ENCODE measurements at places on chromosomes 7 and 10. TPM values are rescaled to one million over a fixed set of nuclear protein-coding genes. Genes with fewer than 3 reads are reported as not detected.

GRCh38 chr10:127690176-127690835 is 46.7 kb upstream of the FOXI2 start:
- no peaks in the 10 kb centered on the region for H3K36me3 ChIP-seq
- no peak for DNase-seq
- H3K4me1 ChIP-seq = no peaks in the 10 kb centered on the region
- no peak overlapping the region for H3K4me3 ChIP-seq
- no peak overlapping the region for H3K27ac ChIP-seq

- no peaks in the 10 kb centered on the region for H3K27me3 ChIP-seq
- H3K4me1 ChIP-seq = no peaks in the 10 kb centered on the region
- H3K36me3 ChIP-seq = no peaks in the 10 kb centered on the region
These were observed 102.8 kb upstream of the KCND2 start for GRCh38 chr7:120169996-120170783.

DNA sequence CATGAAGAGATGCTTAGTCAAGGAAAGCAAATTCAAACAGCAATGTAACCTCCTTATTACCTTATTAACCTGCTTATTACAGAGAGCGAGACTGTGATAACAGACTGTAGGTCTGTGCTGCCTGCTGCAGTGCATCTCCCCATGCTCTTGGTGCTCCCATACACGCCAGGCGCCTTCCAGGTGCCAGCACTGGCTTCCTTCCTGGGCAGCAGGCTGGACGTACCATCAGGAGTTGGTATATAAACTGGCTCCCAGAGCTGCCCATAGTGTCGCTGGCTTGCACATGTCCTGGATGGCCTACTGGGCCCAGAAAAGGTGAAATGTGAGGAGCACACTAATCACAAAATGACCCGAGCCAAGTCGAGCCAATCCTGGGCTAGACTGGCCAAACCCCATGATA is 13.5 kb downstream of the ATP6V0E2 start:
- no peak for DNase-seq
- H3K4me3 ChIP-seq = no peak overlapping the region
- H3K27ac ChIP-seq = no peak overlapping the region
- peaks cover 12% of the 10 kb centered on the region for H3K4me1 ChIP-seq
- H3K36me3 ChIP-seq = peaks cover 2% of the 10 kb centered on the region

DNA sequence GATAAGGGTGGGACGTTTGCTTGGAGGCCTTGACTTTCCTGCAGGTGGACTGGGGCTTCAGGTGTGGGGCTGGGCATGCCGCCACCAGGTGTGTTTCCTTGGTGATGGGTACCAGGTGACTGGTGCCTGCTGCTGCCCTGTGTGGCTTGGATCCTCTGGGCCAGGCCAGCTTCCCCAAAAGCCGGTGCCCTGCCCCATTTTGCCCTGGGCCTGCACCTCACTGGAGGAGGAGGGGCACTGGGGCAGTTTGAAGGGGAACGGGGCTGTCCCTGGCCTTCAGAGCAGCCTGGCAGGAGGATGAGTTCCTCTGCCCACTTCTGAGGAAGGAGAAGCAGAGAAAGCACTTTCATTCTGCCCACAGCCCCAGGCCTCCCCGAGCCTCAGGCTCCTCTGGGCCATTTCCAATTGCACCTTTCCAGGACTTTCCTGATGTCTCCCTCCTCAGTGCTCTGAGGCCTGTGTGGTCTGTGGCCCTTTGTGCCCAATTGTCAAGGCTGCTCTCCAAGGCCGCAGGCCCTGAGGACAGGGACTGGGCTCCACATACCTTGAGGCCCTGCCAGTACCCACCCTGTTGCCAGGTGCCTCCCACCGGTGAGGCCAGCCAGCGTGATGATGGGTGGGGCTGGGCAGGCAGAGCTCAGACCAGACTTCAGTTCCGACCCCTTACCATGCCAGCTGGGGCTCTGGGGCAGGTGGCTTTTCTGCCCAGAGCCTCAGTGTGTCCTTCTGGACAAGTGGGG is 25.3 kb upstream of the SMARCD3 start:
- H3K4me1 ChIP-seq = peaks cover 13% of the 10 kb centered on the region
- H3K27me3 ChIP-seq = peaks cover 4% of the 10 kb centered on the region
- H3K36me3 ChIP-seq = no peaks in the 10 kb centered on the region

GRCh38 chr10:86709396-86710185 is 41.3 kb downstream of the LDB3 start:
- H3K27ac ChIP-seq = peak overlapping the region; percentile 57

DNA sequence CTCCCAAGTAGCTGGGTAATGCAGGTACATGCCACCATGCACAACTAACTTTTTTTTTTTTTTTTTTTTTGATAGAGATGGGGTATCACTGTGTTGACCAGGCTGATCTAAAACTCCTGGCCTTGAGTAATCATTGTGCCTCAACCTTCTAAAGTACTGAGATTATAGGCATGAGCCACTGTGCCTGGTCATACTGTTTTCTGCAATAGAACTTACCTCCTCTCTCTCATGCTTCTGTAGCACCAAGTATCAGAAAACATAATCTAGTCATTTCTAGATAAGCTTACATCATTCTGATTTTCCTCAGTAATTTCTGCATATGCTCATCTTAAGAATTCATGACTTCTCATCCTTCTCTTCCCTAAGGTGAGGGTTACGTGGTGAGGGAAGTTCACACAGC is 210.0 kb downstream of the IMMP2L start:
- no peak for DNase-seq
- H3K36me3 ChIP-seq = no peaks in the 10 kb centered on the region
- H3K4me1 ChIP-seq = peaks cover 5% of the 10 kb centered on the region
- H3K27me3 ChIP-seq = no peaks in the 10 kb centered on the region
- no peak overlapping the region for H3K27ac ChIP-seq

DNA sequence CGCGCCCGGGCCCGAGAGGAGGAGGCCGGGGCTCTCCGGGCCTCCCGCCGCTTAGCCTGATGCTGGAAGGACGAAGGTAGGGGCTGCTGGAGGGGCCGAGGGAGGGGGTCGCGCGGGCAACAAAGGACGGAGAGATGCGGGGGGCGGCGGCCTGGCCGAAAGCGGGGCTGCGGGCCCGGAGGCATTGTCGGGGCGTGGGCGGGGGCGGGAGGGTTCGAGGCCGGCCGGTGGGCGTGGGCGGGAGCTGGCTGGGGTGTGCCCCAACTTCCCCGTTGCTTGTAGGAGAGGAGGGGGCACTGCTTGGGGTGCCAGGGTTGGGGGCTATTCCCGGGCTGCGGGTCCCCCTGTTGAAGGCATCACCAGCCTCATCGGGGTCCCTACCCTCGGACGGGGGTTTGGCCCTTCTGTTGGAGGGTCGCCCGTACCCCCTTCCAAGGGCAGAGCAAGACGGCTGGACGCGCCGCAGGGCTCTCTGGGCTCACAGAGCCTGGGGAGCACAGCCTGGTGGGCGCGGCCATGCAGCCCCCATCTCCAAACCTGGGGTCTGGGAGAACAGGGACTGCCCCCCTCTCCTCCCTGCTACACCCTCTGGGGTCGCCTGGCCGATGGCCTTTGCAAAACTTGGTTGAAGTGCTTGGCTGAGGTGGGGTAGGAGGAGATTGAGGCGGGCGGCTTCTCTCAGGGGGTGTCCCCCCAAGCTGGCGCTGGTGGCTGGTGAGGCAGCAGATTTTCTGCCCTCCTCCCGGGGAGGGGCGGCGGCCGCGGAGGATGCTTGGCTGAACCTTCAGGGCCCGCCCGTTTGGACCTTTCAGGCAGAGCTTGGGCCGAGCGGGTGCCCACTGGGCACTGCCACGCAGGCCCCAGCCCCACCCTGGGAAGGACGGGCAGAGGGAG is 699 bp downstream of the CLIP2 start:
- DNase-seq = no peak
- no peak overlapping the region for H3K27ac ChIP-seq
- H3K4me1 ChIP-seq = peaks cover 20% of the 10 kb centered on the region
- H3K4me3 ChIP-seq = no peak overlapping the region
- no peaks in the 10 kb centered on the region for H3K36me3 ChIP-seq

VCL gene
- total RNA-seq = 28.4 TPM

DNA sequence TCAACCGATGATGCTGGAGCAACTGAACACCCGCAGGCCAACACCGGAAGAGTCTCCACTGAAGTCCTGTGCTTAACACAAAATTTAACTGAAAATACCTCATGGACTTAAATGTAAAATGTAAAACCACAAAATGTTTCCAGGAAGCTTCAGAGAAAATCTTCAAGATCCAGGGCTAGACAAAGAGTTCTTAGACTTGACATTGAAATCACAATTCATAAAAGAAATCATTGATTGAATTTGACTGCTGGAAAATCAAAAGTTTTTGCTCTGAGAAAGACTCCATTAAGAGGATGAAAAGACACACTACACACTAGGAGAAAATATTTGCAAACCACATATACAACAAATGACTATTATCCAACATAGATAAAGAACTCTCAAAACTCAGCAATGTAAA is 234.7 kb upstream of the PPP2R2D start:
- H3K4me3 ChIP-seq = no peak overlapping the region
- no peak for DNase-seq
- no peaks in the 10 kb centered on the region for H3K36me3 ChIP-seq
- H3K27ac ChIP-seq = no peak overlapping the region
- no peaks in the 10 kb centered on the region for H3K27me3 ChIP-seq
- H3K4me1 ChIP-seq = no peaks in the 10 kb centered on the region

GRCh38 chr7:30681331-30681797 is 892 bp downstream of the CRHR2 start:
- H3K36me3 ChIP-seq = no peaks in the 10 kb centered on the region
- H3K27me3 ChIP-seq = peaks cover 72% of the 10 kb centered on the region
- H3K4me1 ChIP-seq = peaks cover 8% of the 10 kb centered on the region
- H3K4me3 ChIP-seq = peak overlapping the region; percentile 24

GRCh38 chr7:31076051-31076450 is 23.9 kb downstream of the ADCYAP1R1 start:
- no peak for DNase-seq
- no peak overlapping the region for H3K27ac ChIP-seq
- no peaks in the 10 kb centered on the region for H3K36me3 ChIP-seq
- no peaks in the 10 kb centered on the region for H3K4me1 ChIP-seq
- H3K27me3 ChIP-seq = peaks cover 2% of the 10 kb centered on the region

GRCh38 chr10:35506741-35507140 is 98.4 kb upstream of the GJD4 start:
- no peak for DNase-seq
- H3K27ac ChIP-seq = no peak overlapping the region
- H3K4me1 ChIP-seq = peaks cover 9% of the 10 kb centered on the region
- peaks cover 3% of the 10 kb centered on the region for H3K36me3 ChIP-seq

NRCAM gene
- total RNA-seq = not detected

DNA sequence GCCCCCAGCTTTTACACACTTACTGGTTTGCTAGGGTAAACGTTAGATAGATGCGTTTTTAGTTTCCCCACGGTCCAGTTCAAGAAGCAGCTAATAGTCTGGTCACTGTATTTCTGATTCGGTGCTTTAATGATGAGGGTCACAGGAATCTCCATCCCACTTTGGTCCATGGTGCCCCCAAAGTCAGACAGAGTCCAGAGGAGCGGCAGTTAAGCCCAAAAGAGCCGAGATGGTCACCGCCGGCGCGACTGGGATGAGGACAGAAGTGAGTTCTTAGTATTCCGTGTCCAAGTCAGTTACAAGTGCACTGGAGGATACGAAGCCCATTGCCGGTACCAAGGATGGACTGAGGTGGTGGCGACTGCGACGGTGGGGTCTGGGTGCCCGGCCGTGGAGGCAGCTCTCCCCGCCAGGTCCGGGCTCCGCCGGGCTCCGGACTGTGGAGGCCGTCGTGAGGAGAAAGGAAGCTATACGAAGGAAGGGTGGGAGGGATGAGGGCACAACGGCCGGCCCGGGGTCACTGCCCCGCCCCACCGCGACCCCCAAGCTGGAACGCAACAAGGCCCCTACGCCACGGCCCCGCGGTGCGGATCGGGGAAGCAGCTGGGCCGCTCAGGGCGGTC is 663 bp downstream of the HERPUD2 start:
- H3K4me1 ChIP-seq = peaks cover 34% of the 10 kb centered on the region
- DNase-seq = peak; percentile 60
- no peaks in the 10 kb centered on the region for H3K27me3 ChIP-seq

- no peaks in the 10 kb centered on the region for H3K4me1 ChIP-seq
- H3K36me3 ChIP-seq = no peaks in the 10 kb centered on the region
- H3K4me3 ChIP-seq = no peak overlapping the region
- DNase-seq = no peak
- H3K27ac ChIP-seq = no peak overlapping the region
These were observed 171.8 kb upstream of the GPR26 start for GRCh38 chr10:123494301-123494808.

GRCh38 chr7:23246555-23246954 is at the start of gene GPNMB:
TSS of gene GPNMB (plus strand) at chr7:23246775. CDS start at chr7:23246858, 83 bp downstream.
- H3K27me3 ChIP-seq = peaks cover 82% of the 10 kb centered on the region
- DNase-seq = no peak
- no peak within 1 kb of the TSS for H3K27ac ChIP-seq
- no peak within 1 kb of the TSS for H3K4me3 ChIP-seq
- H3K36me3 ChIP-seq = no peaks in the 10 kb centered on the region
- H3K4me1 ChIP-seq = peaks cover 3% of the 10 kb centered on the region

SLC39A12 gene
- not detected for total RNA-seq

NME8 gene
- total RNA-seq = not detected

DNA sequence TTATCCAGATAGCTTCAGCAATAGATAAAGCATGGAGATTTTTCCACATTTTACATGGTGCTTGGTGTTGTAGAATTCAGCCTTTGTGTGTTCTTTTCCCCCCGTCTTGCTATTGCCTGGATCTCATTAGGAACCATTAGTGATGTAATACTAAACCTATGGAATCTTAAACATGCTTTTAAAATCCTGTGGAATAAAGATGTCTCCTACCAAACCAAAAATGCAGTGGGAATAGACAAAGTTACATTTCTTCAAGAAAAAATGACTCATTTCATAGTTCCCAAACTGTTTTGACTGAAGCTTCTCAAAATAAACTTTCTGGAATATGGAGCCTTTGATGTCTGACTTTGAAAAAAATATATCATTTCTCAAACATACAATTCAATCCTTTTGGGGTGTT is 44.0 kb downstream of the CALD1 start:
- no peak overlapping the region for H3K27ac ChIP-seq
- H3K27me3 ChIP-seq = peaks cover 18% of the 10 kb centered on the region
- no peaks in the 10 kb centered on the region for H3K4me1 ChIP-seq
- H3K4me3 ChIP-seq = no peak overlapping the region
- no peak for DNase-seq

Measured in activated CD8-positive, alpha-beta memory T cell treated with anti-CD3 and anti-CD28 coated beads, Interleukin-2, amount 10 ng/mL, durations not matched to agents 7 days and 5 days (primary cell).